Thymus (tissue), 14 donors: ENCODE measurements at places on chromosomes 5 and 9. TPM values are rescaled to one million over a fixed set of nuclear protein-coding genes. Genes with fewer than 3 reads are reported as not detected.

LCN1 gene
- 1.2 TPM for polyA plus RNA-seq

NRG2 gene
- polyA plus RNA-seq, result 0.96 TPM

ZNF608 gene
- polyA plus RNA-seq, result 14.0 TPM

GRXCR2 gene
- polyA plus RNA-seq, result 0.05 TPM

DNA sequence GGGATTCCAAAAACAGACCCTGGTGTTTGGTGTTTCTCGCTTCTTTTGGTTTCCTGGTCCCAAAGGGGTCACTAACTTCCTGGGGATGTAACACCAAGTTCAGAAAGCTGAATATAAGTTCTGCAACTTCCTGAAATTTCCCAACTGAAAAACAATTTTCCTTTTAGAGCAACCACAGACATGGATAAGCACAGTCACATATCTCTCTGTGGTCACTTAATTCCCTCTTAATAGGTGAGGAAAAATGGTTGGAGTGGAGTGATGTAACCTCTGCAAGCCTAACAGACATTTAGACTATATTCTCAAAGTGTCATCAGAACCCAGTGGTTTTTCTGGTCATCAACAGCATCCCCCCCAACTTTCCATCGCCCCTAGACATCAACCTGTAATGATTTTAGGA is 135.3 kb downstream of the PRELID2 start:
- H3K36me3 ChIP-seq, result no peaks in the 10 kb centered on the region
- no peaks in the 10 kb centered on the region for H3K4me1 ChIP-seq
- H3K27me3 ChIP-seq, result no peaks in the 10 kb centered on the region

DNA sequence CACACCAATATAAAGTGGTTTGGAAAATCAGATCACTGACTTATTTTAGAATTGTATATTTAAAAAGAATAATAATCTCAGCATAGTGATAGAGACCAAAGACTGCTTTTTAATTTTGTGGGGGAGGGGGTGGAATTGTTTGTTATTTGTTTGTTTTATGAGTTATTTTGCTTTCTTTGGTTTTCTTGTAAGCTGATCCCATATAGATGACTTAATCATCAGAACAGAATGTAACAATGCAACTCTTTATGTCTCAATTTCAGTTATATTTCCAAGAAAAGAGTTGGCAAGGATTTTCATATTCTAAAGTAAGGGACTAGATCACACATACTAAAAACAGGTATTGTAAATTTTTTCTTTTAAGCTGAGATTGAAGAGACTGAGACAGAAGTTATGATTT is 984.9 kb downstream of the TLE4 start:
- no peak overlapping the region for H3K27ac ChIP-seq
- no peak overlapping the region for H3K4me3 ChIP-seq
- no peaks in the 10 kb centered on the region for H3K27me3 ChIP-seq
- no peak for DNase-seq
- H3K36me3 ChIP-seq, result no peaks in the 10 kb centered on the region
- H3K4me1 ChIP-seq, result no peaks in the 10 kb centered on the region

- no peaks in the 10 kb centered on the region for H3K4me1 ChIP-seq
- no peak overlapping the region for H3K4me3 ChIP-seq
- no peaks in the 10 kb centered on the region for H3K36me3 ChIP-seq
- no peaks in the 10 kb centered on the region for H3K27me3 ChIP-seq
These were observed 9.8 kb downstream of the DMGDH start for GRCh38 chr5:79059674-79060073.

GRCh38 chr5:76690704-76691466 is 25.0 kb upstream of the F2R start:
- no peaks in the 10 kb centered on the region for H3K4me1 ChIP-seq
- no peak overlapping the region for H3K27ac ChIP-seq
- peaks cover 7% of the 10 kb centered on the region for H3K36me3 ChIP-seq
- no peaks in the 10 kb centered on the region for H3K27me3 ChIP-seq
- DNase-seq, result no peak

GRCh38 chr5:141479776-141480175 is 4.0 kb downstream of the PCDHGC3 start:
- H3K27me3 ChIP-seq, result peaks cover 82% of the 10 kb centered on the region
- no peak for DNase-seq
- peaks cover 2% of the 10 kb centered on the region for H3K4me1 ChIP-seq
- H3K4me3 ChIP-seq, result no peak overlapping the region

GRCh38 chr9:90860826-90861225 is 59.2 kb downstream of the SYK start:
- H3K36me3 ChIP-seq, result peaks cover 55% of the 10 kb centered on the region
- H3K4me3 ChIP-seq, result no peak overlapping the region
- no peak for DNase-seq
- H3K4me1 ChIP-seq, result no peaks in the 10 kb centered on the region
- no peaks in the 10 kb centered on the region for H3K27me3 ChIP-seq
